ENCODE measurements at places on chromosomes 12 and 14. TPM values are rescaled to one million over a fixed set of nuclear protein-coding genes. Genes with fewer than 3 reads are reported as not detected.

DPY19L2 gene
- total RNA-seq = 0.68 TPM

KRT5 gene
- total RNA-seq = 0.78 TPM

R3HDM2 gene
- 27.8 TPM for total RNA-seq

HPD gene
- total RNA-seq = 20.1 TPM

STYK1 gene
- total RNA-seq = not detected

All from cardiac ventricle fibroblast (primary cell).